ENCODE measurements at places on chromosomes 2 and 18. TPM values are rescaled to one million over a fixed set of nuclear protein-coding genes. Genes with fewer than 3 reads are reported as not detected.

The DIPK1C gene
- total RNA-seq = not detected

DNA sequence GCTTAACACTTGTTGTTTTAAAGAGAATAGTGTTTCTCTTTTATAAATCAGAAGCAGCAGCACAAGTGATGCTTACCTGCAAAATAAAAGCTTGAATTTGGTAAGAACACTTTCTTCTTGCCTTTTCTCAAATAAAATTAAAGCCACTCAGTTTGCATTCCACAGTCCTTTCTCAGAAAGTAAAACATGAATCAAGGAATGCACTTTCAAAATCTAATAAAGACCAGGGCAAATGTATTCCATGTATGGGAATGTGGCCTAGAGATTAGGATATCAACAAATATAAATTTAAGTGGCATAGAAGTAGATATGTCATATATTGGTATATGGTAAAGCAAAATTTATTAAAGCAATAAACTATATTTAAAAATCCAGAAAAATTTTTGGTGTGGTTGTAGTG lies 352.8 kb downstream of the THSD7B start:
- DNase-seq = no peak
- no peaks in the 10 kb centered on the region for H3K4me1 ChIP-seq
- H3K27ac ChIP-seq = no peak overlapping the region

The FABP1 gene
- total RNA-seq = not detected

- no peak overlapping the region for H3K4me3 ChIP-seq
- no peak for DNase-seq
- H3K27me3 ChIP-seq = no peaks in the 10 kb centered on the region
- H3K36me3 ChIP-seq = no peaks in the 10 kb centered on the region
- H3K27ac ChIP-seq = no peak overlapping the region
Measured at GRCh38 chr2:187890690-187891089, 336.5 kb upstream of the TFPI start.

DNA sequence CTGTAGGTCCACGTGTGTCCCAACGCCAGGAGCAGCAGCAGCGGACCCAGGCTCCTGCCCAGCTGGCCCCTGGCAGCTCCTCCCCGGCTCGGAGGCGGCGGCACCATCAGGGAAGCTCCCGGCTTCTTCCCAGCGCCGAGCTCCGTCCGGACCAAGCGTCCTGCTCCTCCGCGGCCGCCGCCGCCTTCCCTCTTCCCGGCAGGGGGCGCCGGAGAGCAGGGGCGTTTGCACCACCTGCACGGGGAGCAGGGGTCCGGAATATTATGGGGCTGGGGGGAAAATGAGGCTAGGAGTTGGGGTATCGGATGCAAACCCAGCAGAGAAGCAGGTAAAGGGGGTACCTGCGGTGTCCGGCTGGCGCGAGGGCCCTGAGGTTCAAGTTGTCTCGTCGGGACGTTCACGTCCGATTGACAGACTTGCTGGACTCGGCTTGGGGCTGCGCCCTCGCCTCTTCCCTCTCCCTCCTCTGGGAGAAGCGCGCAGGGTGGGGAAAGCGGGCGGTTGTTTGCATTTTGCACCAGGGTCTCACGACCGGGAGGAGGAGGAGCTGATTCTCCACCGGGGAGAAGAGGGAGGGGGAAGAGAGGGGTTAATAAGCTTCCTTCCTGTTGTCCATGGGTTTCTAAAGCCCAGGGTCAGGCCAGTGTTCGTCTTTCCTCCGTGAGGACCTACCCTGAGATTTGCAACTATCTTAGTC lies at the start of gene CCBE1:
Gene CCBE1 (minus strand): TSS at position 188 of the 697 bp plus-strand sequence.
- peak within 1 kb of the TSS; percentile 29 for H3K4me3 ChIP-seq
- H3K4me1 ChIP-seq = peaks cover 6% of the 10 kb centered on the region
- H3K27me3 ChIP-seq = peaks cover 56% of the 10 kb centered on the region
- peak; percentile 61 for DNase-seq

- H3K27ac ChIP-seq = no peak overlapping the region
- H3K4me1 ChIP-seq = no peaks in the 10 kb centered on the region
- no peak for DNase-seq
Measured at GRCh38 chr2:54261537-54261936, 5.5 kb upstream of the TSPYL6 start.

DNA sequence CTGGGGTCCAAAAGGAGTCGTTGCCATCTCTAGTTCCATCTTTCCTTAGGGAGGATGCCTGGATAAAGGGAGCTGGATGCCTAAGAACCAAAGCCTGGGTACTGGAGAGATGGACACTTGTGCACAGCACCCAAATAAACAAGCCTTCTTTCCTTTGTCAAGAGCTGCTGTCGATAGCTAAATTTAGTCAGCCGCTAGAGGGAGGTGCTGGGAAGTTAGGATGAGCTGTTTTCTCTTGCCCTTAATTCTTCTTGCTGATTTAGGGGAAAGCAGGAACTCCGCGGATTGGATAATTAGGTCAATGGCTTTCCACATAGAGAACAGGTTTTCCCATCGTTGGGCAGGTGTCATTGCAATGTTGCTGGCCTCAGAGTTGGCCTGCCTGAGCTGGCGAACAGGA lies 30.9 kb upstream of the SERPINB12 start:
- H3K4me1 ChIP-seq = peaks cover 12% of the 10 kb centered on the region
- peak; percentile 72 for DNase-seq
- no peak overlapping the region for H3K4me3 ChIP-seq
- no peak overlapping the region for H3K27ac ChIP-seq

DNA sequence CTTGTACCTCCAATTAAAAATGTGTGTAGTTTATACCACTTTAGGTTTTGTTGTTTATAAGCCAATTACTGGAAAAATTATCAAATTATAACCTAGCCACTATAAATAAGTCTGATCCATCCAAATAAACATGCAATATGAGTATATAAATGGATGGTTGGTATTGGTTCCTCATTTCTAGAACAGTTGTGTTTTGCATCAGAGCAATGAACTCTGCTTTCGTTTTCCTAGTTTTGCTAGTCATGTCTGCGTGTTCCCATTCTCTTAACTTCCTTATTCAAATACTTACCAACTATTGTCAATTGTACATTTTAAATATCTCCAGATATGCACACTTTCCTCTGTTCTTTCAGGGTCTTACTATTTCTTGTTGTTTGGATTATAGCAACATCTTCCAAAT lies 641.7 kb downstream of the NR4A2 start:
- H3K4me3 ChIP-seq = no peak overlapping the region
- no peak overlapping the region for H3K27ac ChIP-seq
- no peaks in the 10 kb centered on the region for H3K27me3 ChIP-seq
- no peaks in the 10 kb centered on the region for H3K4me1 ChIP-seq
- no peak for DNase-seq
- H3K36me3 ChIP-seq = no peaks in the 10 kb centered on the region

GRCh38 chr18:12883372-12883683 lies 709 bp downstream of the PTPN2 start:
- peak overlapping the region; percentile 89 for H3K4me3 ChIP-seq
- H3K4me1 ChIP-seq = peaks cover 15% of the 10 kb centered on the region
- no peaks in the 10 kb centered on the region for H3K36me3 ChIP-seq

DNA sequence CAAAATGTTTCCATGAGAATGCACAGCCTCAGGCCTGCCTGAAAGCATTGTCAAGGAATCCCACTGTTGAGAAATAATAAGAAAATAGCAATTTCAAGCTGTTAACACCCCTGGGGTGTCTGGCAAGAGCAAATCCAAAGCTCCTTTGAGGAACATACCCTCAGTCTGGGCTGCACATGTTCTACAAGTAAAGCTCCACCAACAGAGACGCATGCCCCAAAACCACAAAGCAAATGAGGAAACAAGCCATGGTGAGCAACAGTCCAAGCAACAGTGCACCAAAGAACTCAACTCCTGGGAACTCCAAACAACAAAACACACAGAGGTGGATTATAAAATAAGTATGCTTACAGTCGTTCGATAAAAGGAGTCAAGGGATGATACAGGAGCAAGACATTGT lies 40.3 kb downstream of the CYP27C1 start:
- H3K27ac ChIP-seq = no peak overlapping the region
- no peaks in the 10 kb centered on the region for H3K36me3 ChIP-seq
- no peak overlapping the region for H3K4me3 ChIP-seq
- DNase-seq = no peak
- peaks cover 5% of the 10 kb centered on the region for H3K4me1 ChIP-seq

GRCh38 chr2:6068429-6068828 lies 376.2 kb downstream of the SOX11 start:
- no peak overlapping the region for H3K27ac ChIP-seq
- H3K27me3 ChIP-seq = no peaks in the 10 kb centered on the region
- H3K4me3 ChIP-seq = no peak overlapping the region
- no peaks in the 10 kb centered on the region for H3K4me1 ChIP-seq
- H3K36me3 ChIP-seq = no peaks in the 10 kb centered on the region

The BMP10 gene
- not detected for total RNA-seq

DNA sequence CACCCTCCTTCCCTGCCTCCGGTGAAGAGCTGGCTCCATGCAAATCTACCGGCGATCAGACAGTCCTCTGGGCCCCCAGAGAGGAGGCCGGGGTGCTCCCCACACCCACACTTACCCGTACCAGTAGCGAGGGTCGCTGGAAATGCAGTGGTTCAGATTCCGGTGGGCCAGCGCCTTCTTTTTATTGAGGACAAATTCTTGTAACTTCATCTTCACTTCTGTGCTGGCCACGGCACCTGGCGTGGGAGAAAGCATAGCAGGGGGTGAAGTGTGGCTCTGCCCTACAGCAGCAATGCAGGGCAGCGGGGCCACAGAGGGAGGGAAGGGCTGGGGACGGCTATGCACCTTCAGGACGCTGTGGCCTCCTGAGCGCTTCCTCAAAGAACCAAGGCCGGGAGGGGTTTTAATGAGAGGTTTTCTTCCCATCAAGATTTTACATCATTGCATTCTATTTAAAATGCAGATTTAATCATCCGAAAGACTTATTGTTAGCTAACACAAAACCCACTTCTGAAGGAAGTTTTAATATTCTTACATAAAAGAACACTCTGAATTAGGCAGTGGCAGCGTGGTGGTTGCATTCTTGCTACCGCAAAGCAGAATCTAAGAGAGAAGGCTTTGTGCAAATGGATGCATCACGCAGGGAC lies 237.0 kb downstream of the HDAC4 start:
- no peaks in the 10 kb centered on the region for H3K27me3 ChIP-seq
- H3K36me3 ChIP-seq = no peaks in the 10 kb centered on the region
- H3K4me1 ChIP-seq = no peaks in the 10 kb centered on the region

The OTOS gene
- total RNA-seq = not detected

The PIEZO2 gene
- 8.8 TPM for total RNA-seq

Data from A673 (cell line).